ENCODE measurements at places on chromosomes 5 and 9.

- no peak overlapping the region for H3K4me3 ChIP-seq
- no peaks in the 10 kb centered on the region for H3K4me1 ChIP-seq
- no peak overlapping the region for H3K27ac ChIP-seq
Observed at GRCh38 chr5:158414780-158415179, 555.8 kb upstream of the CLINT1 start.

DNA sequence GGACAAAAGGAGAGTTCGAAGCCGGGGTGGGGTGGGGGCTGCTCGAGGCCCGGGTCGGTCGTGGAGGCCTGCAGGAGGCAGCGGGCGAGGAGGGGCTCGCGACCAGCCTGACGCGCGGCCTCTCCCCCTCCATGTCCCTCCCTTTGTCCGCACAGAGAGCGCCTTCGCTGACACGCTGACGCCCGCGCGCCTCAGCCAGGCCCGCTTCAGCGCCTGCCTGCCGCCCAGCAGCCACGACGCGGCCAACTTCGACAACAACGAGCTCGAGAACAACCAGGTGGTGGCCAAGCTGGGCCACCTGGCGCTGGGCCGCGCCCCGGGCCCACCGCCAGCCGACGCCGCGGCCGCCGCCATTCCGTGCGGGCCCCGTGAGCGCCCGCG is 42.2 kb downstream of the NEURL1B start:
- peaks cover 2% of the 10 kb centered on the region for H3K4me1 ChIP-seq
- no peak overlapping the region for H3K4me3 ChIP-seq
- H3K27ac ChIP-seq: no peak overlapping the region
- DNase-seq: no peak
- H3K36me3 ChIP-seq: no peaks in the 10 kb centered on the region

DNA sequence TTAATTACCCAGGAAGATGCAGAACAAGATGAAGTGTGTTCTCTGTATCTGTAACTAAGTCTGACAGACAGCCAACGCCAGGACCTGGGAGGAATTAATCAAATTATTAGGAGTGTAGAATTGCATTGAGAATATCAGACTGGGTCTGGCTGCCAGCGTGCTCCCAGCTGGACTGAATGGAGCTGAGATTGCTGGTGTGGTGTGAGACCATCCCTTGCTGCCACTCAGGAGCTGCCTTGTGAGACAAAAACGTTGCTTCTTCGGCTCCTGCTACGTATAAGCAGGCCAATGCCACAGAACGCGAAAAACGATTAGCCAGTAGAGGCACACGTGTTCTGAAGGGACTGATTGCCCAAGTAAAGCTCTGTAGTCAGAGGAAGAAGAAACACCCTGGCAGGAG is 66.8 kb downstream of the AMBP start:
- no peak overlapping the region for H3K27ac ChIP-seq
- no peak overlapping the region for H3K4me3 ChIP-seq
- no peak for DNase-seq
- H3K27me3 ChIP-seq: no peaks in the 10 kb centered on the region

DNA sequence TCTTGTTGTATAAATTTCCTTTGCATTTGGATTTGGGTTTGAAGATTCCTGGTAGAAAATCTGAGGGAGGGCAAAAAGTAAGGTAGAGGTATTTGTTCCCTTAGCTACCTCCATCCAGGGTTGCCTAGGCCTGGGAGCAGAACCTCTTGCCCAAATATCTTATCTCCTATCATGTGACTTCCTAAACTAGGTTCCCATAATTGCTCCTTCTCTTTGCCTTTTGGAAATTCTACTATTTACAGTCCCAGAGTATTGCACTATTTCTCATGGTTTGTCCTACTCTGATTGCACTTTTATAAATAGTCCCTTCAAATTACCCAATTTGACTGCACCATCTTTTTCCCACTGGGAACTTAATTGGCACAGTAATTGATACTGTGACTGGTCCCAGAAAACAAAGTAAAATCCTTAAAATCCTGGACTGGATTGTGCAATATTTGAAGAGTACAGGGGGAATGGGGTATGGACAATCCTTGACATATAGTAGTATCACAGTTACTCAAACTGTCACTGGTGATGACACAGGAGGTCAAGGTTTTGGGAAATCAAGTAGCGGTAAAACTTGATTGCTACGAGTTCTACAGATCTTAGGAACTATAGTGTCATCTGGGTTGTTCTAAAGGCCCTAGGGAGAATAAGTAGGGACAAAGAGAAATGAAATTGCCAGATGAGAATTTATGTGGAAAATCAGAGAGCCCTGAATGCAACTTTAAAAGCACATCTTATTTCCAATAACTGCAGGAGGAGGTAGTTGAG is 31.5 kb upstream of the TMED7 start:
- no peaks in the 10 kb centered on the region for H3K4me1 ChIP-seq
- no peak overlapping the region for H3K4me3 ChIP-seq
- H3K27ac ChIP-seq: no peak overlapping the region
- DNase-seq: no peak

DNA sequence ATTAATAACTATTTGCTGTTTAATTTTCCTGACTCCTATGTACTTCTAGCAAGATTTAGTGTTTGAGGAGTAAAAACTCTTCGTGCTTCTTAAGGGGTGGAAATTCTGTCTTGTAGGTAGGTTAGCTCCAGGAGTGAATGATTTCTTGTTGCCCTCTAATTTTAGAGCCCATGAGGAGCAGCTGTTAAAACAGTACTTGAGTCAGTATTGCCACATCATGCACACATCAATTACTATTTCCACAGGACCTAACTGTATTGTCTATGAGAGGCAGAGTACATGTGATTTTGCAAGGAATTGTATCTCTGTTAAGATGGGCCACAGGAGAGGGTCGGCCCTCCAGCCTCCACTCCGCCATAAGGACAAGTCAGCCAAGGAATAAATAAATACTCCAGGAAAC is 91.2 kb downstream of the PDZD2 start:
- no peaks in the 10 kb centered on the region for H3K36me3 ChIP-seq
- H3K4me1 ChIP-seq: no peaks in the 10 kb centered on the region
- DNase-seq: no peak
- H3K27me3 ChIP-seq: no peaks in the 10 kb centered on the region

DNA sequence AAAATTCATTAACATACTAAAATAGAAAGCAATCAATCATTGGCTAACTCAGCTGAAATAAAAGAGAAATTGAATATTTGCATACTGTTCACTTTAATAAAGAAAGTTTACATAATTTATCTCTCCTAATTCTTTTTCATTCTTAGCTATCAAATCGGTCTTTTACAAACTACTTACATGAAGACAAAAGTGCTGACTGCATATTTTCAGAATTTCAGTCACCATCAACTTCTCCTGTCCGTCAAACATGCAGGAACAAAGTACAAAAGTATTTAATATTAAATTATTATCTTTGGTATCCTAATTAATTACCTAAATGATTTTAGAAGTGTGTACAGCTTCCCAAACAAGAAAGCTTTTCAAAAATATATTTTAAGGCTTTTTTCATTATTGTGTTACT is 248.4 kb downstream of the CYLC2 start:
- H3K36me3 ChIP-seq: no peaks in the 10 kb centered on the region
- no peaks in the 10 kb centered on the region for H3K4me1 ChIP-seq
- no peaks in the 10 kb centered on the region for H3K27me3 ChIP-seq
- no peak for DNase-seq

DNA sequence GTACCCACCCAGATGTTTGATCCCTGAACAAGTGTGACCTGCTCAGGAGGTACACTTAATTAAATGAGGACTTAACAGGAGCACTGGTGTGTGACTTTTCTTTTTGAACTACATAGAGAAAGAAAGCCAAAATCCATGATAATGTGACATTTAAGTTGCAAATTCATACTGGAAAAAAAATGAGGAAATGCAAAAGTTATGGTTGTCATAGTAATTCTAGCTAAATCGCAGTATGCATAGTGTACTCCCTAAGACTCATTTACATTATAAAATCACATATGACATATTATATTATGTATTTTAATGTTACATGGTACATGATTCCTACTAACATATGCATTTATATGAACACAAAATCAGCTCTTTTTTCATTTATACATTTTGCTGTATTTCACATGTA is 92.0 kb upstream of the PCSK5 start:
- no peaks in the 10 kb centered on the region for H3K36me3 ChIP-seq
- no peaks in the 10 kb centered on the region for H3K4me1 ChIP-seq
- H3K27ac ChIP-seq: no peak overlapping the region
- no peak overlapping the region for H3K4me3 ChIP-seq
- no peaks in the 10 kb centered on the region for H3K27me3 ChIP-seq
